ENCODE measurements at places on chromosomes 4 and X.

GRCh38 chrX:24410514-24411189 lies 50.2 kb downstream of the SUPT20HL1 start:
- DNase-seq = no peak

- DNase-seq = no peak
These were observed 57.6 kb downstream of the MAPK10 start for GRCh38 chr4:86302251-86302650.

GRCh38 chr4:144903953-144904711 lies 193.9 kb downstream of the ANAPC10 start:
- no peak for DNase-seq

- DNase-seq = no peak
These were observed 3.1 kb downstream of the POU4F2 start for GRCh38 chr4:146641762-146642161.

GRCh38 chr4:121011138-121011537 lies 61.2 kb downstream of the NDNF start:
- no peak for DNase-seq

DNA sequence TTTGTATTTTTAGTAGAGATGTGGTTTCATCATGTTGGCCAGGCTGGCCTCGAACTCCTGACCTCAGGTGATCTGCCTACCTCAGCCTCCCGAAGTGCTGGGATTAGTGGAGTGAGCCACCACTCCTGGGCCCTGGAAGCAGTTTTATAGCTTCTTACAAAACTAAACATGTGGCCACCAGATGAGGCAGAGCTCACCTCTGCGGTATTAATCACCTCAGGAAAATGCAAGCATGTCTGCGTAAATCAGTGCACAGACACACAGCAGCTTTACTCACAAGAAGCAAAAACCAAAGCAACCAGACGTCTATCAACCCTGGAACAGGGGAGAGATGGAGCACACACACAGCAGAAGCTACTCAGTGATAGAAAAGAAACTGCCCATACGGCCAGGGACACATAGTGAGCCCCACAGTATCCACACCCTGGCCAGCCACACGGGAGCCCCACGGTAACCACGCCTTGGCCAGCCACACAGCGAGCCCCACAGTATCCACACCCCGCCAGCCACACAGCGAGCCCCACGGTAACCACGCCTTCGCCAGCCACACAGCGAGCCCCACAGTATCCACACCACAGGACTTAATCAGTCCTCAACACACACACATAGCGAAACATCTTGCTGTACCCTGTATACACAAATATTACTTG lies 30.2 kb downstream of the PPP2R3B start:
- no peak for DNase-seq

- no peak for DNase-seq
These were observed 262.7 kb downstream of the IL15 start for GRCh38 chr4:141899103-141899502.

- no peak for DNase-seq
These were observed 173.6 kb downstream of the HHIP start for GRCh38 chr4:144819591-144819990.

DNA sequence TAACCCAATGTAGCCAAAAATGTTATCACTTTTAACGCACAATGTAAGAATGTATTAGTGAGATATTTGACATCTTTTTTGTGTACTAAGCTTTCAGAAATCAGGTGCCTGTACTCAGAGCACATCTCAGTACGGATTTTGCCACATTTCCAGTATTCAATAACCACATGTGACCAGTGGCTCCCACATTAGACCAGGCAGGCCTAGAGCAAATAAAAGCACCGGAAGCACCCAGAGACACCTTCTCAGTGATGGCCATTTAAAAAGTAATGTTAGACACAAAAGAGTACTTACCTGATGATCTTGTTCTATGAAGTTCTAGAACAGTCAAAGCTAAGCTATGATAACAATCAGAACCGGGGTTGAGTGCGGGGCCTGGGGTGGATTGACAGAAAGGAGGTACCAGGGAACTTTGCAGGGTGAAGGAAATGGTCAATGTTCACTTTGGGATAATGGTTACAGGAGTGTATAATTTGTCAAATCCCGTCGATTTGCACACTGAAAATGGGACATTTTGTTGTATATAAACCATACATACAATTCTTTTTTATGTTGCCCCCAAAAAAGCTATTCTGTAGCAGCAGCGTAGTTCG lies 1.2 kb downstream of the CTPS2 start:
- DNase-seq = no peak
